Fibroblast of upper back skin (primary cell): ENCODE measurements at places on chromosomes 13 and 19.

DNA sequence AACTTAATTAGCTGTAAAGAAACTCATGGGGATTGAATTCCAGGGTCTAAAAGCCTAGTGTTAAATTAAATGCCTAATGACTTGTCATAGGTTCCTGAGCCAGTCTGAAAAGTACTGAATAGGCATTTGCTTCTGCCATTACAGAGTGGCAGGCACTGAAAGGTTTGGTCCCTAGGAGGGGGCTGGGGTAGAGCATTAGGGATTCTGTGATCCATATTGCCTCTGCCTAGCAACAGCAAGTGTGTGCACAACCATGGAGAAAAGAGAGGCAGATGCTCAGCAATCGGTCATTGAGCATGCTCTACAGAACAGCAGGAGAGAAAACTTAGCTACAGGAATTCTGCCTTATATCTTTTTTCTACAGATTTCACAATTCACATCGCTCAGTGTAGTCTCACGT, 133.5 kb downstream of the TRPC4 start:
- no peak for DNase-seq

GRCh38 chr19:31718898-31719297, 369.7 kb upstream of the TSHZ3 start:
- peak; percentile 52 for DNase-seq

DNA sequence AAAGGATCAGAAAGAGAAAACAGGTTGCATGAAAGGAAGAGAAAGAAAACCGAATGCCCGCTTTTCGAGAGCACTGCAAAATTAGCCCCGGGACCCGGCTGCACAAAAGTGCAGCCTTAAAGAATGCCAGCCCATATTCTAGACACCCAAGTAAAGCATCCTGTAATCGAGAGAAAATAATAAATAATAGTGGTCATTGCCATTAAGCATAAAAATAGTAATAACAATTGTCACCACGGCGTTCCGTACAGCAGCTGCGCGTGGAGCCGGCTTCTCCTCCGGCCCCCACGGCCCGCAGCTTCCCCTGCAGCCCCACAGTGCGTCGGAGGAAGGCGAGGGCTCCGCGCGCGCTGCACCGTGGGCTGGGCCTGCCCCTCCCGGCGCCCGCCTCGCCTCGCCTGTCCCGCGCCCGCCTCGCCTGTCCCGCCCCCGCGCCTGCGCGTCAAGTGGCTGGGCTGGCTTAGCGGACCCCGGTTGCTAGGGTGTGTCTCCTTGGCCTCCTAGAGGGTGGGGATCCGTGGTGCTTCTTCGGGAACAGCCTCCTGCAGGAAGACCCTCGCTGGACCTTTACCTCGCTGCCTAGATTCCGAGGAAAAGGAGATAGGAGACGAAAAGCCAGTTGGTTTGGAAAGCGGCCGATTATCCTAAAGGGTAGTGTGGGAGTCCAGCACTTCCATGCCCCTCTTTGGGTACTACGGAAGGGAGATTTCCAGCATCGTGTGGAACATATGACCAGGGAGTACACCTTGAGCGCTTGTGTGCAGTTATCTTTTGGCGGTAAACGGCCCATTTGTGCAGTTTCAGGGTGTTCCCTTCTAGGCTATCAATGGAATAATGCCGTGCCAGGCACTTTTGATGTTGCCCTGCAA, at the start of gene LRRC63:
Gene LRRC63 (plus strand): TSS at position 446 of the 869 bp plus-strand sequence. CDS start 1,107 bp downstream, outside the sequence.
- peak; percentile 51 for DNase-seq

DNA sequence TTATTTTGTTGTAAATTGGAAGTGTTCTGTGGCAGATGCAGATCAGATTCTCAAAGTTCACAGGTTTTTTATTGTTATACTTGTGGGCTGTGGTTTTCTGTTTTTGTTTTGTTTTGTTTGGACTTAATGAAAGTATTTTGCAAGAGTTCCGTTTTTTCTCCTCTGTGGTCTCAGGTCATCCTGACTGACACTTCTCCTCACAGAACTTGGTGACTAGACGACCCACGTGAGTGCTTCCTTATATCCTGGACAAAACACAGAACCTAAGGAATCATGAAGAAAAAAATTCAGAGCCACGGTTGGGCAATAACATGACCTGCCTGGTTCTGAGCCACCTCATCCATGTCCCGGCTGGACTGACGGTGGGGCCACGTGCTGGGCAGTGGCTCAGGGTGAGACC, 2.5 kb upstream of the RFPL4AL1 start:
- no peak for DNase-seq

- DNase-seq, result peak; percentile 86
These were observed 75.9 kb upstream of the RNF113B start for GRCh38 chr13:98252931-98253470.

DNA sequence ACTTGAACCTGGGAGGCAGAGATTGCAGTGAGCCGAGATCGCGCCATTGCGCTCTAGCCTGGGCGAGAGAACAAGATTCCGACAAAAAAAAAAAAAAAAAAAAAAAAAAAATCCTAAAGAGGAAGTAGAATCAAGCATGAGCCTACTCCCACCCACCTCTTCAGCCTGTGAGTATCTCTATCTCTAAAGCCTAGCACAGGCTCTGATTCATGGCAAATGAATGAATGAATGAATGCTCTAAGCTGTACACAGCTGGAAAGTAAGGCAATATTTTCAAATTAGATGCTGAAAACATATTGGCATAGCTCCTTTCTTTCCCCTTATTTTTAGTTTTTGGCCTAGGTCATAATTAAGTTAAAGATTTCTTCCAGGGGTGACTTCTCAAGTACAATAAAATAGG, 35.7 kb upstream of the FAM216B start:
- DNase-seq, result no peak

- DNase-seq, result no peak
These were observed 18.9 kb downstream of the FAM187B start for GRCh38 chr19:35209646-35210045.

GRCh38 chr13:99417201-99418102, 83.8 kb upstream of the TM9SF2 start:
- no peak for DNase-seq

DNA sequence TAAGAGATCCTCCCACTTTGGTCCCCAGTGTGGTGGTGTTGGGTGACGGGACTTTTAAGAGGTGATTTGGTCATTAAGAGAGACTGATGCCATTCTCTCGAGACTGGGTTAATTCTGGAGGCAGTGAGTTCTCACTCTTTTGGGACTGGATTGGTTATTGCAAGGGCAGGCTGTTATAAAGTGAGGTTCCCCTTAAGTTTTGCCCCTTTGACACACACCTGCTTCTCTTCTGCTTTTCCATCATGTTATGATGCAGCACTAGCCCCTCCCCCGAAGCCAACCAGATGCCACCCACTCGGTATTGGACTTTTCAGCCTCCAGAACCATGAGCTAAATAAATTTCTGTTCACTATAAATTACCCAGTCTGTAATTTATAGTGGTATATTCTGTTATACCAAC, 16.3 kb upstream of the GRAMD1A start:
- no peak for DNase-seq

- DNase-seq, result no peak
These were observed 18.5 kb upstream of the VSTM2B start for GRCh38 chr19:29507081-29507860.

DNA sequence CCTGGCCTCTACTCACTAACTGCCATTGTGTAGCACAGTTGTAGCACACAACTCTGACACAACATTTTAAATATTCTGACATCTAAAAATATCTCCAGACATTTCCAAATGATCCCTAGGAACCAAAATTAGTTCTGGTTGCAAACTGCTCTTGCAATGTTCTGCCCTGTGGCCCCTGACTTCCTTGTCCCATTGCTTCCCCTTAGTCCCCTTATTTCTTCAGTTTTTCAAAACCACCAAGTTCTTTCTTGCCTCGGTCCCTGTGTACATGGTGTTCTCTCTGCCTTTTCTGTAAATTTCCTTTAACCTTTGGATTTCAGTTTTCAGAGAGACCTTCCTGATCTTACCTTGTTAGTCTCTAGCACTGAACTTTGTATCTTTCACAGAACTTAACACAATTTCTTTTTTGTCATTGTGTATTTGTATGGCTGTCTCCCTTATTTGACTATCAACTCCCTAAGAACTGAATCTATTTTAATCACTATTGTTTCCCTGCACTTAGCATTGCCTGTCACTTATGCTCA, 87.6 kb upstream of the MLNR start:
- DNase-seq, result no peak

DNA sequence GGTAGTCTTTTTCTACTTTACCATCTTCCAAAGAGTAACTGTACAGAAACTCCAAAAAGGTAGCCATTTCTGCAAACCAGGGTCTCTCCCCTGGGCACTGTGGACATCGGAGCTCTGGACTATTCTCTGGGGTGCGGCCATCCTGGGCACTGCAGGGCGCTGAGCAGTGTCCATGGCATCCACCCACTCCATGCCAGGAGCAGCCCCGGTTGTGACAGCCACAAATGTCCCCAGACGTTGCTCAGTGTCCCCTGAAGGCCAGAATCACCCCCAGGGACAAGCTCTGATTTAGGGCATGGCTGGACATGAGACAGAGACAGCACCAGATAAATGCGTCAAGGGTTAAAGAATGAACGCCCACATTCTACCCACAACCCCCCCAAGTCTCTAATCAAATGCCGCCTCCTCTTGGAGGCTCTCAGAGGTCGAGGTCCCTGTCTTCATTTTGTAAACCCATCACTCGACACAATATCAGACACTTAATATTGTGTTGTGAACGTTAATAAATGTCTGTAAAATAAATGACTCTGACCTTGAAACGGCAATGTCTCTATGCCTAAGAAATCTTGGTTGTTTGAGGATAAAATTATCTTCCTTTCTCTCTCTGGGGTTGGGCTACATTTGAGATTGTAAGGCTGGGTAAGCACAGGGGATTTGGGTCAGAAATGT, 8.9 kb downstream of the GNG7 start:
- no peak for DNase-seq

DNA sequence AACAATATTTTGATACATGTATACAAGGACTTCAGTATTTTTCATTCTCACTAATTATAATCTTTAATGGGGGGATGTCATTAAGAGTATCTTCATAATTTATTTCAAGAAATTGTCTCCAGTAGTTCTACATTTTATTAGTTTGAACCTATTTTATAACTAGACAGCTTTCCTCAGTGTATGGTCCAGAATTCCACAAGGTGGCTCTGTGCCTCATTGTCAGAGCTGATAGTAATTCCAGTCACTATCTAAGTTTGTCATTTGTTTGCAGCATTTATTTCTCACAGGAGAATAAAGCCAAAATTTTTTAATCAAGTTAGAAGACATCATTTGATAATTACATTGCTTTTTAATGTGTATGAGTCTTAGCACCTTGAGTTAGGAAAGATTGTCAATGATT, 1633.0 kb upstream of the PCDH20 start:
- peak; percentile 3 for DNase-seq

DNA sequence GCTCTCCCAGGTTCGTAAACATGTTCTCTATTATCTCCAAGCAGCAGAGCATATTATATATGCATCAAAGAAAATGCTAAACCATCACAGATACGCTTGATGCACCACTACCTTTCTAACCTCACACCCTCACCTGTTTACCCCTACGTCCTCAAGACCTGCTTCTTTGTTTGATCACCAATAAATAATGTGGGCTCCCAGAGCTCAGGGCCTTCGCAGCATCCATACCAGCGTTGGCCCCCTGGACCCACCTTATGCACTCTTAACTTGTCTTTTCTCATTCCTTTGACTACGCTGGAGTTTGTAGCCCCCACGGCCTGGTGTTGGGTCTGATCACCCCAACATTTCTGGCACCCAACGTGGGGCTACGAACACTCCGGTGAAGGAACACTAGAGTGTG, 10.0 kb upstream of the ZNF443 start:
- DNase-seq, result no peak

DNA sequence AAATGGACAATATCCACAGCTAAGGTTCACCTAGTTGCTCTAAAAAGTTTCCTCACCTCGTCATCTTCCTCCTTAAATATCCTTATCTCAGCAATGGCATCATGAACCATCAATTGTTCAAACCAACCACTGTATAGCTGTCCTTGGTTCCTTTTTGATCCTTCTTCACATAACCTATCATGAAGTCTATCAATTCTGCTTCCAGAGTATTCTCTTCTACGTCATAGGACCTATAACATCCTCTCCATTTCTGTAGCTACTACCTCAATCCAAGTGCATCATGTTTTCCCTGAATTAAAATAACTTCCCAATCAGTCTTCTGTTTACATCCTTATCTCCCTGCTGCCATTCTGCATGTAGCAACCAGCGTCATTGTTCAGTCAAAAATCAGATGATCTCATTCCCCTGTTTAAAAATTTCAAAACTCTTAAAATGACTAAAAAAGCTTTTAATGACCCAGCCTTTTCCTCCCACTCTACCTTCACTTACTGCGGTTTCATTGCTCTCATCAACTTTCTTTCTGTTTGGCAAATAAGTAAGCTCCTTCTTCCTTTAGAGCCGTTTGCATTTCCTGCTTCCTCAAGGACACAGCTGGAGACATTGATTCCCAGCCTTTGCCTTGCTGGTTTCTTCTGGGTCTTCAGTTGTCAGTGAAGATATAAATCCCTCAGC, 223.9 kb upstream of the MIR17HG start:
- no peak for DNase-seq

- peak; percentile 70 for DNase-seq
These were observed 185.3 kb downstream of the LHFPL6 start for GRCh38 chr13:39417643-39418042.

- DNase-seq, result no peak
These were observed 54.4 kb upstream of the MEDAG start for GRCh38 chr13:30851697-30852096.

- no peak for DNase-seq
These were observed 1.4 kb downstream of the NLRP2 start for GRCh38 chr19:54967611-54968010.

DNA sequence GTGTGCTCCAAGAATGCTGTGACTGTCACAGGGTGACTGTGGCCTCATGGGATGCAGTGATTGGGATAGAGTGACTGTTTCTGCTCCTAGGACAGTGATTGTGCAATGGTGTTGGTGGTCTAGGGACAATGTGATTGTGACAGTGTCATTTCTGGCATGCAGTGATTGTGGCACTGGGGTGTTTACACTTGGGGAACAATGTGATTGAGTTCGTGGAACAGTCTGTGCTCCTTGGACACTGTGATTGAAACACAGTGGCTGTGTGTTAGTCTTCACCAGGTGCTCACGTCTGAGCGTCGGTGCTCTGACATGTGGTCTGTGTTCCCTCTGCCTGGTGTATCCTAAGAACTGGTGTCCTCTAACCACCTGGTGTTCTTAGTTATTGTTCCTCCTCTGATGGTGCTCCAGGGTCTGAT, 1.7 kb downstream of the PDE4A start:
- DNase-seq, result no peak

DNA sequence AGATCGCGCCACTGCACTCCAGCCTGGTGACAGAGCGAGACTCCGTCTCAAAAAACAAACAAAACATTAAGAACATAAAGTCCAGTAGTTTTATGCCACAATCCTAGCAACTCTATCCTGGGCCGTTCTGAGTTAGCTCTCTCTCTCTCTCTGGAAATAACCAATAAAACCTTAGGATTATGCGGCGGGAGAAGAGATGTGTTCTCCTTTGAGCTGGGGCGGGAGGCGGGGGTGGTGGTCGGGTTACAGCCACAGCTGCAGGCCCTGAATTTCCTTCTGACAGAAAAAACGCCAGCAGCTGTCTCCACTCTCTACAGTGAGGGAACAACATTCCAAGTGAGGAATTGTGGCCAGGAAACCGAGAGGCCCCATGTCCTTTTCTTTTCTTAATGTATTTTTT, 9.1 kb upstream of the PNMA8A start:
- DNase-seq, result peak; percentile 88
